Stimulated activated CD8-positive, alpha-beta memory T cell treated with anti-CD3 and anti-CD28 coated beads, Interleukin-4, amount 100 ng/mL, for 24 hours (primary cell): ENCODE measurements at places on chromosomes 3 and 15.

- DNase-seq: no peak
Measured at GRCh38 chr15:30930422-30930821, 26.7 kb downstream of the FAN1 start.

- no peak for DNase-seq
Measured at GRCh38 chr3:64151342-64151871, 73.9 kb downstream of the PRICKLE2 start.

DNA sequence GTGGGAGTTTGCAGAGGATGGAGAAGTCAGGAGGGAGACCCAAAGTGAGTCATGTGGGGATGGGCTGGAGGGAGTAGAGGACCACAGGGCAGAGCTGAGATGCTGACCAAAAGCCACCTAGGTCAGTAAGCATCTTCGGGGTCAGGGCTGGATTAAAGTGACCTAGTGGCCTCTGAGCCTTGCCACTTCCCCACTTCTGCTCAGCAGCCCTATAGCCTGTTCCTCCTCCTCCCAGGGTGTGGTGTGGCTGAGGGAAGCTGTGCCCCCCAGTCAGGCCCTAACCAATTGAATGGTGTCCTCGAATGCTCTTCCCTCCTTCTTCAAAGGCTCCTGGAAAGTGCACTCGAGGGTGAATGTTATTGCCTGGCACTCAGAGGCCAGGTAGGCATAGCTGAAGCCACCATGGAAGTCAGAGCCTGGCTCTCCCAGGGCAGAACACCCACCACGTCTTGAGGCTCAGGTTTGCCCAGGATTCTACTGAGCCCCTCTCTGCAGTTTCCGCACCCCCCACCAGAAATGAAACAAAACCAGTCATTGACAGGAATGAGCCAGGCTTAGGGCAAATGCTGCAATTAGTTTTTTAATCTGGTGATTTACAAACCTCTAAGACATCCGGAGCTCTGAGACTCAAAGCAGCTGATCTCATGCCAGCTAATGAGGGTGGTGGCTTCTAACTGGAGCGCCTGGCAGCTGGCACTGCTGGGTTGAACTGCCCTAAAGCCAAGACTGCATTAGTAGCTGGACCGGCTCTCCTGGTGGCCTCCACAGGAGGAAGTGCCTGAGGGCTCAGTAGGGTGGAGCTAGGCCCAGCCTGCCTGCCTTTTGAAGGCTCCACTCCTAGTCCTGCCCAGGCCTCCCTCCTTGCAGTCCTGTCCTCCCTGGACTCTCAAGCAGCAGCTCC, 26.0 kb upstream of the VIPR1 start:
- DNase-seq: no peak

DNA sequence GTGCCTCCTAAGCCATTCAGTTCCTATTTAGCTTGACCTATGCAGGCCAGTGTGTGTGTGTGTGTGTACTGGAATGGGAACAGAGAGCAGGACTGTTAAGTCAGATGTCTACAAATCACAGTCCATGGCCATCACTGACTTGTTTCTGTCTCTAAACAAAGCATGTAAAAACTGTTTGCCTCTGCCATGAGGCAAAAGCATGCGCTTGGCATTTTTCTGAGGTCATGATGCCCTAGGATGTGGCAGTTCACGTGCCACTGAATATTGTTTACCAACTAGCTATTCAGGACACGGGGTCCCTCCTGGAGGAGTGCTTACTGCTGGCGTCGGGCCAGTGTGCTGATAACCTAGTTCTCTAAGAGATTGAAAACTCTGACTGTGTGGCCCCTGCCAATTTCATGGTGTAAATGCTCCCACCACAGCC, 8.2 kb upstream of the ATP13A3 start:
- DNase-seq: no peak

GRCh38 chr3:189517981-189518380, 113.2 kb upstream of the TP63 start:
- DNase-seq: no peak

DNA sequence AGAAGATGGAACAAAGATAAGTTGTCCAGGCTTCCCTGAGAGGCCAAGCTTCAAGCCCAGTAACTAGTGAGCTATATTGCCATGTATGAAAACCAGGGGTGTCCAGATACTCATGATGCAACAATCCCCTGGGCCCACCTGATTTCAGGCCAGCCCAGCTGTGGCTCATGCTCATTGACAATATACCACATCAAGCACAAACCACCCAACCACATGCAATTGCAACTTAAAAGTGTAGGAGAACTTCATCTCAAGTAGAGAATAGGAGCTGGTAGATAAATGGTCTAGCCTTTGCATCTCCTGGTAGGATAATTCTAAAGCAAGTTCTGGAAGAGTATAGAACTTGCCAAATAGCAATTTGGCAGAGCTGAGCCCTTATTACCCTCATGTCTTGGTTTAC, 561.3 kb downstream of the IGSF11 start:
- no peak for DNase-seq

DNA sequence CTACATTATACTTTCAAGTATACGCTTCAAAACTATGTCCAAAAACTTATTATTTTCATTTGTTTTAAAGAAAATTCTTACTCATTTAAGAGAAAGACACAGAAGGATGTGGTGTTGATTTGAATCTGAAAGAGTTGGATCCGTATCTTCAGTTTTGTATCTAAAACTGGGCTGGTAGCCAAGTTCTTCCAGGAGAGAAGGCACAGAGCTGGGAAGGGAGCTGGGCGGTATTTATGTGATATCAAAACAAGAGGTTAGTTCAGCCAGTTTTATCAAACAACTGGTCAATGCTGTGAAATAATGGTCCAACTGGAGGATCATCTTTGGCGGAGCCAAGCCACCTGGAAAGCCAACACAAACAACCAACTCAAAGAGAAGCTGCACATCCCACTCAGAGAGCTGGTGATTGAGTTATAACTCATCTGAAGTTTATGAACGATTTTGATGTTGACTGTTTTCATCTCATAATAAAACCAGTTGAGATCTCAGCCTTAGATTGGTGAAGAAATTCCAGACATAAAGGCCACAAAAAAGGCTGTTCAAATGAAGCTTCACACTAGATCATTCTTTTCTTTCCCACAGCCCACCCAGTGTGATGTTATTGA, 489.6 kb upstream of the RASGRP1 start:
- no peak for DNase-seq

DNA sequence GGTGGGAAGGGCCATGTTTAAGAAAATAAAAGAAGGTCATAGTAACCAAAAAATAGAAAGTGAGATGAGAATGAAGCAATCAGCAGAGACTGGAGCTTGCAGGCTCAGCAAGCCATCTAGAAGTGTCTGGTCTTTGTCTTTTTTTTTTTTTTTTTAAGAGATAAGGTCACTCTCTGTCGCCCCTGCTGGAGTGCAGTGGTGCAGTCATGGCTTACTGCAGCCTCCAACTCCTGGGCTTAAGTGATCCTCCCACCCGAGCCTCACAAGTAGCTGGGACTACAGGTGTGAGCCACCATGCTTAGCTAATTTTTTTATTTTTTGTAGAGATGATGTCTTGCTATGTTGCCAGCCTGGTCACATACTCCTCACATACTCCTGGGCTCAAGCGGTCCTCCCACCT, 36.2 kb downstream of the GXYLT2 start:
- DNase-seq: no peak

GRCh38 chr3:161349529-161350312, 21.6 kb downstream of the SPTSSB start:
- DNase-seq: no peak

GRCh38 chr15:98433856-98434255, 214.5 kb upstream of the IGF1R start:
- DNase-seq: no peak

- DNase-seq: no peak
Measured at GRCh38 chr3:126113733-126114442, 30.0 kb upstream of the SLC41A3 start.

DNA sequence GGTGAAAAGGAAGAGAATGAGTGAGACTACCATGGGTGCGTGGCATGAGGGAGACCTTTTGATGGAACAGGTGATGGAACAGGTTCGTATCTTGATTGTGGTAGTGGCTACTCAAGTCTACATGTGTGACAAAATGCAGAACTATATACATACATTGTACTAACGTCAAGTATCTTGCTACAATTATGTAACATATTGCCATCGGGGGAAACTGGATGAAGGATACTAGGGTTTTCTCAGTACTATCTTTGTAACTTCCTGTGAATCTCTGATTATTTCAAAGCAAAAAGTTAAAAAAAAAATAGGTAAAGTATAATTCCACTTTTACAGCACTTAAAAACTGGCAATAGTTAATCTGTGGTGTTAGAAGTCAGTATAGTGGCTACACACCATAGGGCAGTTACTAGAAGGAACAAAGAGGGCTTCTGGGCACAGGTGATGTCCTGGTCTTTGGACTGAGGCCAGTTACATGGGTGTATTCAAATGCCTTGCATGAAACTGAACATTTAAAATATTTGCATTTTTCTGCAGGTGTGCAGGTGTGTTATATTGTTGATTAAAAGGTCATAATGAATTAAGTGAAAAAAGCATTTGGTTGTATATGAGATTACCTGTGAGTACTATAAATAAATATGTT, 61.4 kb downstream of the LRRK1 start:
- no peak for DNase-seq

- no peak for DNase-seq
Measured at GRCh38 chr3:194574639-194575483, 58.4 kb downstream of the TMEM44 start.

DNA sequence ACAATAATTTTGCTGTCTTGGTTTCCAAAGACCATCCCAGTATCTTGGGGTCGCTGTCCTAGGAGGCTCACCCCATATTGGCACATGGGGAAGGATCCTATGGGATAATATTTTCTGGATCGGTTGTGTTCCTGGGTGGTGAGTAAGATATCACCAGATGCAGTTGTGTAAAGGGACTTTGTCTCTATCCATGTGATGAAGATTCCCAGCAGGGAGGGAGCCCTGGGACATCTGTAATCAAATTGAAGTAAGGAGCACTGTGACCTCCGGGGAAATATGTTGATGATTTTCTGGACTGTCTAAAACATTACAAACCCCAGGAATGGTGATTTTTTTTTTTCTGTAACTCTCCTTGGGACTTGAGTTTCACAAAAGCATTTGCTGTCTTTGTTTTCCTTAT, 36.2 kb upstream of the LRTM1 start:
- no peak for DNase-seq

- no peak for DNase-seq
Measured at GRCh38 chr15:27824841-27825422, 274.2 kb downstream of the OCA2 start.

DNA sequence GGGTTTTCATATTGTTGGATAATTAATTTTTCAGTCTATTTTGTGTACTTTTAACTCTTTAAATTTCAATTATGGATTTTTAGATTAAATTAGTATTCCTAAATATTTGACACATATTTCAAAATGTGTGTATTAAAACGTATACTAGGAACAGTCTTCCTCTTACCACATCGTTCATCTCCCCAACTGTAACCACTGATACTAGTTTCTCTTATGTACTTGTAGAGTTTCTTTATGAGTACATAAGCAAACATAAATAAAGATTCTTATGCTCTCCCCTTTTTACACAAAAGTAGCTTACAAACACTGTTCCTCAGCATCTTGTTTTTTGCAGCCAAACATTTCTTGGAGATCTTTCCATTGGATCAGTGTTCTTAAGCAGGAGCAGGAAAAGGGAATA, 45.9 kb downstream of the CMSS1 start:
- no peak for DNase-seq

GRCh38 chr3:187610981-187611511, 59.1 kb downstream of the SST start:
- DNase-seq: no peak

GRCh38 chr3:3918763-3919162, 119.5 kb downstream of the LRRN1 start:
- DNase-seq: no peak

- DNase-seq: no peak
Measured at GRCh38 chr3:54792584-54792983, 135.3 kb downstream of the LRTM1 start.

DNA sequence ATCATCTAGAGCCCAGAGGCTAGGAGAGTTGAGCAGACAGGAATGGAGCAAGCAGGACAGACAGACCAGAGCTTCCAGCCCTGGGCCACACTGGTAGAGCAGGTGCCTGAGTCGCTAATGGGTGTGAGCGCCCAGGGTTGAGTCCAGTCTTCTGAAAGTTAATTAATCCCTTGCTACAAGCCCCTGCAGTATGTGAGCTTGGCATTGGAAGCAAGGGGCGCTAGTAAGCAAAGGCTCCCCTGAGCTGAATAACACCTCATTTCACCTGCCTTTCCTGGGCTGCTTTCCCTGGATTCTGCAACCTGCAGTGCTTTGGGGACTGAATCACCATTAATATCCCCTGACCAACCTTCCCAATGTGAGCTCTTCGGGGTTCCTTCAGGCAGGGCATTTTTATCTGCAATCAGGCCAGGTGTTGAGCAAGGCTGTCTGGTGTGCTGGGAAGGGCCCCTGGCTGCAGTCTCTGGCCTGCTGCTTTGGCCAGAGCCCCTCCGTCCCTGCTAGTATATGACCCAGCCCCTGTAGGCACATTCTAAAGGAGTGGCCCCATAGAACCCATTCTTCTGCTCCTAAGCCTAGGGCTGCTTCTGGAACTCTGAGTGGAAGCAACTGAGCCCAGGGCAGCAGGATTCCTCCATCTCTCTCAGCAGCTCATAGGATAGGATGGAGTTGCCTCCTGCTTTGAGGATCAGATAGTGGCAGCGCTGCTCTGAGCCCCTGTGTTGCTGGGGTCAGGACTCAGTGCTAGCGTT, 45.1 kb upstream of the EPHB1 start:
- DNase-seq: no peak

GRCh38 chr3:126424039-126424717, 29.5 kb downstream of the CFAP100 start:
- DNase-seq: no peak
